Colonic mucosa (tissue), 4 donors: ENCODE measurements at places on chromosomes 16 and 17.

DNA sequence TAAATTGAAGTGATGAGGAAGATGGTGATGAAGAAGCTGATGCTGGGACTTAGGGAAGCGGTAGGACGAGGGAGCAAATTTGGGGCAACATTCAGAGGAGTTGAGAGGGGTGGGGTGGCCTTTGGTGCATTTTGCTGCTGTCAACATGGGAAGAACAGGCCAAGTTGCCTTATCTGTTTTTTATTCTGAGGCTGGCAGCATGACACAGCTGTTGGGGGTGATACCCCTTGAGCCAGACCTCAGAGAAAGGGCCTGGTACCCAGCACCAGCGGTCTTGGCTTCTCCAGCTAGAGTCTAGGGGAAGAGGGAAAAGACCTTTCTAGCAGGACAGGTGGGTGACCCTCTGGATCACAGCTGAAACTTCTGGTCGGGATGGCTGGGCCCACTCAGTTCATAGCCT is 4.6 kb downstream of the IGFBP4 start:
- no peak for DNase-seq

DNA sequence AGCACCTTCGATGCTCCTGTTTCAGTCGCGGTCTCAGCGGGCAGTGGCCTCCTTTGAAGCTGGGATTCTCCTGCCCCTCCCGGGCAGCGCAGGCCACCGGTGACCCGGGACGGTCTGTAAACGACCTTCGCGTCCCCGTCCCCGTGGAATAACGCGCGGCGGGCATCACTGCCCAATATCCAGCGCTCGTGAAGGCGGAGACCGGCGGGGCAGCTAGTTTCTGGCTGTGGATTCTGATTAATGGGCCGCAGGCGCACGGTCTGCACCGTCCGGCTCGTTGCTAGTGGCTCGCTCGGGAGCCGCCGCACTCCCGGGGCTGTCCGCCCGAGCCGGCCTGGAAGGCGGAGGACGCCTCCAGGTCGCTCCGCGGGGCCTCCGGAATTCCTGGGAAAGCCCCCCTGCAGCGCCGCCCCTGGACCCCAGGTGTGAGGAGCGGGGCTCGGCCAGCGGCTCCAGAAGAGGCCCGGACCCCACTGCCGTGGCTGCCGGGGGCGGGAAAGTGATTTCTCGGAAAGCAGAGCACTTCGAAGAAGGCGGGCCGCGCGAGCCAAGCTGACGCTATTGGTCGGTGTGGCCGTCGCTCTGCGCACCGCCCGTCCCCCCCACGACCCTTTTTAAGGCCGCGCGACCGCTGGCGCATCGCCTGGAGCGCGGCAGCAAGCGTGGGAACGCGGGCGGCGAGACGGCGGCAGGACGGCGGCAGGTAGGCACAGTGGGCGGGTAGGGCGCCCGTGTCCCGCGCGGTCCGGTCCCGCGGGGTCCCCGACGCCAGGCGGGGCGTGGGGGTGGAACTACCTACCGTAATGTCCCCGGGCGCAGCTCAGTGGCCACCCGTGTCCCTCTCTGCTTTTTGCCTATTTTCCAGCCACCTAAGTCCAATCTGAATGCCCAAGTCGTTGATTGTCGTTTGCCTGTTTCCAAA is at the start of gene IRF8:
Gene IRF8 (plus strand): TSS at position 642 of the 922 bp plus-strand sequence. CDS start 3,854 bp downstream, outside the sequence.
- DNase-seq = peak; percentile 88

- peak; percentile 79 for DNase-seq
Observed at GRCh38 chr17:59513934-59514841, 51.2 kb upstream of the DHX40 start.

- DNase-seq = no peak
Observed at GRCh38 chr16:49492896-49493626, 119.5 kb downstream of the C16orf78 start.

DNA sequence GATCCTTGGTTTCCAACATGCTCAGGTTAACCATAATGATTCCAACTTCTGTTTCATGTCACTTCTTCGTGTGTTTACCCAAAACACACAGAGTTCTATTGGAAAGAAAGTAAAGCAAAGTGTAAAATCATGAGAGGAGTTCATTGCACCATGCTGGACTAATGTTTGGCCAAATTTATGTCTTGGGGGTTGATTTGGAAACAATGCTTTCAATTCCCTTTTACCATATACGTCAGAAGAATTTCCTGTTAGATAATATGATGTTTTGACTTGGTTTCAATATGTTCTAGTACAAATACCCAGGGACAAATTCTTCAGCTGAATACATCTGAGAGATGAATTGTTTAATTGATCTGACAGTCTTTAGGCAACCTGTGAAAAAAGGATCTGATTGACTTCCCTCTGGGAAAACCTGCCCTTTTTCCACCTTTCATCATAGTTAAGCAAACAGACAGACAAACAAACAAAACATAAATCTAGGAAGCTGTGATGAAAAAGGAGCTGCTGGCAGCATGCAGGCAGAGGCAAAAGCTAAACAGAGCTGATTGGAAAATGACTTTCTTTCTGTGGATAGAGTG is 26.0 kb upstream of the MPHOSPH6 start:
- no peak for DNase-seq

GRCh38 chr16:1643521-1643920 is 31.4 kb downstream of the CRAMP1 start:
- DNase-seq = no peak

GRCh38 chr17:927611-928461 is 51.7 kb downstream of the NXN start:
- no peak for DNase-seq

DNA sequence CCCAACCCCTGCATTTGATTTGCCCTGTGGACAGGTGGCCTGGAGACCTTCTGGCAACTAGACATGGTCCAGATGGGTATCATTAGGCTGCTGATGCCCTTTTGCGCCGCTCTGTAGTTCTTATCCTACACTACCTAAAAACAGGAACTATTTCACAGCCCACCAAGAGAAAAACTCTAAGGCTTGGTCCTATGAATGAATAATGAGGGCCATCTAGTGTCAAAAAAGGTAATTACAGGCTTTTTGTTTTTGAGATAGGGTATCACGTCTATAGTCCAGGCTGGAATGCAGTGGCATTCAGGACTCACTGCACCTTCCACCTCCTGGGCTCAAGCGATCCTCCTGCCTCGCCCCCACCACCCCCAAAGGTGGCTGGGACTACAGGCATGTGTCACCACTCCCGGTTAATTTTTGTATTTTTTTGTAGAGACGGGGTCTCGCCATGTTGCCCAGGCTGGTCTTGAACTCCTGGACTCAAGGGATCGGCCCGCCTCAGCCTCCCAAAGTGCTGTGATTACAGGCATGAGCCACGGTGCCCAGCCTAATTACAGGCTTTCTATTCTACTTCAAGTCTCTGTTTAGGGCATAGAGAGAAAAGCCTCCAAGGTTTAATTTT is 20.9 kb downstream of the COIL start:
- DNase-seq = no peak

DNA sequence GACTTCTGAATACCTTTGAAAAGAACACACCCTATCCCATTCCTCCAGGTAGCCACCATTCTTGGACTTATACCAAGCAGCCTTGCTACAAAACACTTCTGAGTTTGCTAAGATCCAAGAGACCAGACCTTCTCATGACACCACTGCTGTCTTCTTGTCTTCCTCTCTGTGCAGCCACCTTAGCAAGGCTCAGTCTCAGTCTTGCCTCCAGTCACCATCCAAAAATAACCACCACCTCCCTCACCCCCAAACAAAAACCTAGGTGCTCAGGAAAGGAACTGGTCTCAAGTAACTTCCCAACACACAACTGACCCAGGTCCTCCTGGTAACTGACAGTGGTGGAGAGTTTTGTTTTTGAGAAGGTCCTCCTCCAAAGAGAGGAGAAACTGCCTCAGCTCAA is 90.9 kb upstream of the CORO6 start:
- no peak for DNase-seq

DNA sequence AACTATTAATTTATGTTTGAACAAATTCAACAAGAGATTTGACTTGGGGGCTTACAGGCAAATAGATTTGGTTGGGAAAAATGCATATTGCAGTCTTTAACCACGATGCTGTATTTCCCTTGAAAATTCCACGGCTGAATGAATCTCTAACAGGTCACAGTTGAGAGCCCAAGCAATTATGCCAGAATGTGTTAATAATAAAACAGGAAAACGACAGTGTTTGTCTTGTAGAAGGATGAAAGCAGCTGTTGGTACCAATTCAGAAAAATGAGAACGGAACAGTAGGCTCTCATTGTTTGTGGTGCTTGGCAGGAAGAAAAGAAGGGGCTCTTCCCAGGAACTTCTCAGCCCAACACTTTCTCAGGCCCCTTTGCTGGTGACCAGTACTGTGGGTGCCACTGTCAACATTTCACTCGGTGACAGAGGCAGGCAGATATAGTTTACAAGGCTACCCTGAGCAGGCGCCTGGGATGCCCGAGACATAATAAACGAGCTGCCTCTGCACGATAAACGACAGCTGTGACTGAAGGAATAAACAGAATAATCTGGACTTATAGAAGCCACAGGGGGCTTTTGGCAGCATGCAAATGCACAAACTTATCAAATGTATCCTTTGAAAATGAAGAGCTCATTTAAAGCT is 387.1 kb downstream of the HS3ST4 start:
- no peak for DNase-seq
